Lower lobe of right lung (tissue), 2 donors: ENCODE measurements at places on chromosomes 5 and 9. TPM values are rescaled to one million over a fixed set of nuclear protein-coding genes. Genes with fewer than 3 reads are reported as not detected.

DNA sequence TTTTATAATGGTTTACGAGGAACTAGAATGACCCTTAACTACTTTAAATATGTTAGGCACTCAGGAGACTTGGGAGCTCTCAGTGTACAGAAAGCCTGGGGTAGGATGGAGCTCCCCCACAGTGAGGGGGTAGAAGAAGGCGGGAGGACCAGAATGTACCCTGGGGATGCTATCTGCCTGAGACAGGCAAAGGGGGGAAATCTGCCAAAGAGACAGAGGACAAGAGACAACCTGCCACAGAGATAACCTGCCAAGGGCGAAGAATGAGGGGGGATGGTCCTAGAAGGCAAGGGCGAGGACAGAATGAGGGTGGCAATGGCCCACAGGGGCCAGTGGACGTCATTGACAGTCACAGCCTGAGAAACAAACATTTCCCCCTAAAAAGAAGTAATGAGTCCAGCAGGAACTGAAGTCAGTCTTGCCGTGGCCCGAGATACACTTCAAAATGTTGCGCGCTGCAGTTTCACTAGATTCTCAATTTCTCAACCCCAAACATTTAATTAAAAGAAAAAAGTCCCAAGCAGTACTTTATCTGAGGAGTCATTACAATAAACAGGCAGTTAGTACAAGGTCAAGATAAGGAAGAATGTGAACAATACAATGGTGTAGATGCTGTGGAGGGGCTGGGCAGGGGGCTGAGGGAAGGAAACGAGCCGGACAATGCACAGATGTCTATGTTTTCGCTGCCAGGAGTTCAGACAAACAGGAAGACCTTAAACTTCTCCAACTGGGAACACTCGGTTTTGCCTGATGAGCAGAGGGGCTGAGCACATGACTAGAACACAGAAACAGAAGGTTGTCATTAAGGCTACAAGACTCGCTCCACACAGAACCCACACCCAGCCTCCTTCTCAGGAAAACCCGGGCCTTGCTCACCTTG lies 125.0 kb downstream of the LHFPL2 start:
- no peak for DNase-seq
- H3K36me3 ChIP-seq: no peaks in the 10 kb centered on the region
- no peak overlapping the region for H3K4me3 ChIP-seq
- H3K4me1 ChIP-seq: peaks cover 65% of the 10 kb centered on the region
- no peaks in the 10 kb centered on the region for H3K27me3 ChIP-seq

GRCh38 chr9:105973951-105974351 lies 279.6 kb downstream of the TMEM38B start:
- no peak overlapping the region for H3K4me3 ChIP-seq
- H3K27me3 ChIP-seq: no peaks in the 10 kb centered on the region
- H3K36me3 ChIP-seq: no peaks in the 10 kb centered on the region
- DNase-seq: no peak

DNA sequence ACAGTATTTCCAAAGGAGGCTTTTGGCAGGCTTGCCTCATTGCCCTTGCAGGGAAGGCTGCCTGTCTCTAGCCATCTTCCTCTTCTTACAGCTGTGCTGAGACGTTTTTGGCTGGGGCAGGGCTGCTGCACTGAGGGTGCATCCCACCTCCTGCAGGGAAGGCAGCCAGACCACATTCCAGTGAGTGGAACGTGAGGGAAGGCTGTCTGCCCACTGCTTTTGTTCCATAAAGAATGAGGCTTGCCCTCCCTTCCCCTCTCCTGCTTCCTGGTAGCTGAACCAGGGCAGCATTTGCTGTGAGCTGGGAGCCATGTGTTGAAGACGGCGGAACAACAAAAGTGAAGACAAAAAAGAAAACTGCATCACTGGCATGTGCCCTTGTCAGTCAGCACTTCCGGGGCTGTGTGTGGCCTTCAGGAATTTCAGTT lies 16.8 kb downstream of the MGAT1 start:
- peaks cover 44% of the 10 kb centered on the region for H3K4me1 ChIP-seq
- H3K27ac ChIP-seq: peak overlapping the region; percentile 76
- H3K27me3 ChIP-seq: no peaks in the 10 kb centered on the region
- peaks cover 32% of the 10 kb centered on the region for H3K36me3 ChIP-seq

DNA sequence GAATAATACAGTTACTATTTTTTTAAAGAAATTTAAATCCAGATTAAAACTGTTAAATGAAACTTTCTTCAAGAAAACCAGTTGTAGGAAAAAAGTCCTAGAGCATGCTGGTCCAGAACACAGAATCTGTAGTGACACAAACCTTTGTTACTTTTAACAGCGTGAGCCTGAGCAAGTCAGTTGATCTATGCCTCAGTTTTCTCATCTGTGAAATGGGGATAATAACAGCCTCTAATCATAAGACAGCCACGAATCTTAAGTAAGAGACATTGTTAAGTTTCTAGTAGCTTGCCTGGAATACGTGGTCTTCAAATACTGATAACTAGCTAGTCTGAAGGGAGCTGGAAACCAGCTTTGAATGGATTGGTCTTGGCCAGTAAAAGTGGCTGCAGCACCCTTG lies 158.6 kb downstream of the ADAMTS12 start:
- H3K27ac ChIP-seq: no peak overlapping the region
- no peak overlapping the region for H3K4me3 ChIP-seq
- no peaks in the 10 kb centered on the region for H3K36me3 ChIP-seq
- peaks cover 6% of the 10 kb centered on the region for H3K4me1 ChIP-seq
- no peaks in the 10 kb centered on the region for H3K27me3 ChIP-seq

GRCh38 chr9:136512651-136513071 lies 29.8 kb upstream of the SEC16A start:
- peak overlapping the region; percentile 4 for H3K4me3 ChIP-seq
- H3K4me1 ChIP-seq: peaks cover 36% of the 10 kb centered on the region
- peak overlapping the region; percentile 89 for H3K27ac ChIP-seq
- DNase-seq: no peak
- H3K36me3 ChIP-seq: peaks cover 100% of the 10 kb centered on the region

GRCh38 chr5:16178745-16179372 lies 732 bp downstream of the MARCHF11 start:
- no peaks in the 10 kb centered on the region for H3K4me1 ChIP-seq

GRCh38 chr5:157502143-157502647 lies 42.2 kb downstream of the NIPAL4 start:
- no peak overlapping the region for H3K4me3 ChIP-seq
- H3K4me1 ChIP-seq: peaks cover 8% of the 10 kb centered on the region
- no peak for DNase-seq
- no peak overlapping the region for H3K27ac ChIP-seq
- H3K27me3 ChIP-seq: no peaks in the 10 kb centered on the region

DNA sequence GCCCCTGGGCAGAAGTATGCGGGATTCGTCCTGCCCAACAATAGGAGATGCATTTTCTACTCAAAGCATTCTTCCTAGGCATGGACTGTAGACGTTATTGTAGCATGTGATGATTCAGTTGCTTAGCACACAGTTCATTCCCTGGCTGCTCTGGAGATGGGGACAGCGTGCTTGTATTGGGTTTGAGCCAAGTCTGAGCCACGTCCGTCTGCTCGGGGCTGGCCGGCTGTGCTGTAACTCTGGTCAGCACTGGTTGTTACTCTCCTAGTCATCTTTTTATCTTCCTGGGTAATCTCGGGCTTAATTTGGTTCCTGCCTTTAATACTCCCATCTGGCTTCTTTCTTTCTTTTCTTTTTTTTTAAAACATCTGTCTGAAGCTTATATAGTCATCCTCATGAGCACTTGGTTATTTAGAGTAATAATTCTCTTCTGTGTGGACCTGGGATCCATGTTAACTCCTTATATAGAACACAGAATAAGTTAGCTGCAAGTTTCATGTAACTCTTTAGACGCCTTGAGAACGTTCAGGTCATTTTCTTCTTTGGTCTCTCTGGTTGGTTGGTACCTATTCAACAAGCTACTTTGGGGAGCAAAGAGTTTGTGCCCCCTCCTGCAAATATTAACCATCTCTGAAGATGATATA lies 118.8 kb upstream of the RPS23 start:
- H3K4me1 ChIP-seq: no peaks in the 10 kb centered on the region
- H3K27me3 ChIP-seq: no peaks in the 10 kb centered on the region
- H3K4me3 ChIP-seq: no peak overlapping the region
- H3K27ac ChIP-seq: no peak overlapping the region
- peak; percentile 61 for DNase-seq

- no peak overlapping the region for H3K4me3 ChIP-seq
- H3K27ac ChIP-seq: no peak overlapping the region
- DNase-seq: no peak
- peaks cover 6% of the 10 kb centered on the region for H3K4me1 ChIP-seq
- H3K27me3 ChIP-seq: no peaks in the 10 kb centered on the region
Measured at GRCh38 chr5:14327624-14328023, 184.5 kb downstream of the TRIO start.

DNA sequence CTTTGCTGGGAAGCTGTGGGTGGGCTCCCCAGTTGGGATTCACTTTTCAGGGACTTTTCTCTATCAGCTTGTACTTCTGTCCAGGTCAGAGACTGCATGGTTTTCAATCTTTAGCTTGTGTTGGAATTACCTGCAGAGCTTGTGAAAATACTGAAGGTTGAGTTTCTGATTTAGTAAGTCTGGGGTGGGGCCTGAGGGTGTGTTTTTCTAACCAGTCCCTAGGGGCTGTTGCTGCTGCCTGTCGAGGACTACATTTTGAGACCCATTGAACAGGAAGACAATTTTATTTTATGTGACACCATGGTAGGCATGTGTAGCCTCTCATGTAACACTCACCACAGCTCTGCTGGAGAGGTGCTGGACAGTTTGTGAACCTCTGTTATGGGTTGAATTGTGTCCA lies 14.7 kb upstream of the MLANA start:
- no peak overlapping the region for H3K4me3 ChIP-seq
- H3K27me3 ChIP-seq: no peaks in the 10 kb centered on the region
- H3K27ac ChIP-seq: no peak overlapping the region
- H3K36me3 ChIP-seq: no peaks in the 10 kb centered on the region
- H3K4me1 ChIP-seq: no peaks in the 10 kb centered on the region

GRCh38 chr5:69160651-69161050 lies 6.3 kb upstream of the CCNB1 start:
- H3K4me1 ChIP-seq: no peaks in the 10 kb centered on the region
- no peak overlapping the region for H3K4me3 ChIP-seq
- no peak for DNase-seq

- H3K4me1 ChIP-seq: peaks cover 48% of the 10 kb centered on the region
- no peaks in the 10 kb centered on the region for H3K27me3 ChIP-seq
- H3K4me3 ChIP-seq: no peak overlapping the region
- peak overlapping the region; percentile 0 for H3K27ac ChIP-seq
- no peak for DNase-seq
Measured at GRCh38 chr5:140258873-140259272, 44.0 kb downstream of the PFDN1 start.

DNA sequence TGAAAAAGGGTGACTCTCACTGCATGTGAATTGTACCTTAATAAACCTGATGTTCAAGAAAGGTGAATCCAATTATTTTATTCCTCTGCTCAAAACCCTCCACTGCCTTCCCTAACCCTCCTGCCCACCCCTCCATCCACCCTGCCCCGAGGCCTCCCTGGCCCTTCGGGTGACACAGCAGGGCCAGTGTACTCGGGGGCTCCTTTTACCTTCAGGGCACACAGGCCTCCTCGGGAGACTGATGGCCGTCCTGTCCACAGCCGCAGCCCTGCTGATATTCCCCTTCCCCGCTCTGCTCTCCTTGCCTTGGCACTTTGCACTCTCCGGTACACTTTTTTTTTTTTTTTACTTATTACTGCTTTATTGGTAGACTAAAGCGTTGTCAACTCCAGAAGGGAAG lies 234.0 kb downstream of the CACNA1B start:
- no peaks in the 10 kb centered on the region for H3K4me1 ChIP-seq
- peaks cover 2% of the 10 kb centered on the region for H3K27me3 ChIP-seq
- no peak overlapping the region for H3K4me3 ChIP-seq

- peaks cover 100% of the 10 kb centered on the region for H3K4me1 ChIP-seq
- DNase-seq: no peak
- H3K27ac ChIP-seq: peak overlapping the region; percentile 70
- peaks cover 4% of the 10 kb centered on the region for H3K36me3 ChIP-seq
- H3K4me3 ChIP-seq: peak overlapping the region; percentile 27
Measured at GRCh38 chr9:121362813-121363621, 7.0 kb downstream of the STOM start.

GRCh38 chr5:81214848-81215247 lies 18.3 kb upstream of the CKMT2 start:
- H3K36me3 ChIP-seq: no peaks in the 10 kb centered on the region
- no peaks in the 10 kb centered on the region for H3K27me3 ChIP-seq
- no peak for DNase-seq
- no peaks in the 10 kb centered on the region for H3K4me1 ChIP-seq

TMEM215 gene
- total RNA-seq: 0.09 TPM

CKMT2 gene
- 1.4 TPM for total RNA-seq

MFAP3 gene
- 31.1 TPM for total RNA-seq

LIFR gene
- 110 TPM for total RNA-seq

CNTNAP3 gene
- total RNA-seq: 7.4 TPM

RNF183 gene
- not detected for total RNA-seq

SV2C gene
- total RNA-seq: 0.32 TPM

DNAJC25 gene
- 4.7 TPM for total RNA-seq
